ENCODE measurements at places on chromosomes 5 and 9.

DNA sequence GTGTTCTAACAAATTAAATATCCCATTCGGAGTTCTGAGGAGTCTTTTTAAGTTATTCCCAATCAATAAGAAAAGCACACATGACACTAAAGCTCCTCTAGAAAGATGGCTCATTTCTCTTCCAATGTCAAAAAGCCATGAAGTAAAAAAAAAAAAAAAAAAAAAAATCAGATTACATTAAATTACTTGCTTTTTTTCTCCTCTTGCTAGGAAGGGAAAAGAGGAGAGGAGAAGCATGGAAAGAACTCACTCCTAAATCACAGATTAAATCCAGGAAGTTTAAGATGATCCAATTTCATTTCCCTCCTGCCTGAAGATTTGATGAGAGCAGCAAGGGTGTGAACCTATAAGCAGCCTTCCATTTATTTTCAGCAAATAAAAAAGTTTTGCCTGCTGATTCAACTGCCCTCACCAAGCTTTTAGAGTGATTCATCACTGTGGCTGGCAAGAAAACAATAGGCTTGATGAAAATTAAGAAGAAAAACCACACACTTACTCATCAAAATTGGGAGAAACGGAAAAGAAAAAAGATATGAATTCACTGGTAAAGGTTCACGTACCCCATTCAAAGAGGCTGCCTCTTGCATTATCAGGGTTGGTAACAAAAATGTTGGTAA is 19.7 kb downstream of the MYO10 start:
- peak; percentile 91 for DNase-seq

DNA sequence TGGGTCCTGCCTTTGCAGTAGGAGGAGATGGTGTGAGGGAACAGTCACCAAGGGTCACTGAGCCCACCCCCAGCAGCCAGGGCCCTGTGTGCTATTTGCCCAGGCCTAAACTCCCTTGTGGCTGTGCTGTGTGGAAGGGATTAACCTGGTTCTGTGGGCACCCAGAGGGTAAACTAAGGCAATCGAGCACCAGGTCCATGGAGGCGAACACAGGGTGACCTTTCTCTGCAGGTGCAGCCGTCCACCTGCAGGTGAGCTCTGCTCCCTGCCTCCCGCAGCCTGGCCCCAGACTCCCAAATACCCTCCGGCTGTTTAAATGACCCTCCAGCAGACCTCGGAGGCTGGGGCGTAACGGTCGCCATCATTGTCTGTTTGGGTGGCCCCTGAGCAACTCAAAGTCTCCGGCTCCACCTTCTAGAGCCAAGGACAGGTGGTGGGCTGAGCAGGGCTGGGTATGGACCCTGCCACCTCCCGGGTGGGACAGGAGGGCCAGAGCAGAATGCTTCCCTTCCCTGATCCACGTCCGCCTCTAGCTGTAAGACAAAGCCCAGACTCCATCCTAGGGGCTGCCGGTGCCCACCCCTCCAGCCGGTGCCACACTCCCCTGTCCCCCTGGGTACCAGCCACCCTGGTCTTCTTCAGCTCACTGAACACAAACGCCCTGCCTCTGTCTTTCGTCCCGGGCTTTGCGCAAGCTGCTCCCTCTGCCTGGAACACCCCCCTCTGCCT is 34.1 kb upstream of the FIBCD1 start:
- DNase-seq = no peak

DNA sequence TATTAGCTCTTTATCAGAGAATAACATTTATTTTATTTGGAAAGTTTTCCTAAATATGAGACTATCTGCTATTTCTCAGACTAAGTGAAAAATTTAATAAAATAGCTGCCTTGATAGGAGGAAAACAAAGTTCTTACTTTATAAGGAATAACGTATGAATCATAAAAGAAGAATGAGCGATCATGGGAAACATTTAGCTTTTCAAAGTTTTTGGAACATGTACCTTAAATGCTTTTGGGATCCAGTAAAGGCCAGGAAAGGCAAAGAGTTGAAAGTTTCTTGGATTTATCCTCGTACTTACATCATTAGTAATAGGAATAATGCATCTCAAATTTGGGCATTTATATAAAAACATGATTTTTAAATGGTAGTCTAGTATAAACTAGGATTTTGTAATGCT is 19.4 kb downstream of the OGN start:
- peak; percentile 17 for DNase-seq

GRCh38 chr5:8500426-8500825 is 631.5 kb downstream of the MTRR start:
- DNase-seq = no peak

- DNase-seq = peak; percentile 59
Observed at GRCh38 chr5:10393491-10393890, 40.0 kb downstream of the MARCHF6 start.

GRCh38 chr5:42767491-42768105 is 11.0 kb downstream of the CCDC152 start:
- no peak for DNase-seq

DNA sequence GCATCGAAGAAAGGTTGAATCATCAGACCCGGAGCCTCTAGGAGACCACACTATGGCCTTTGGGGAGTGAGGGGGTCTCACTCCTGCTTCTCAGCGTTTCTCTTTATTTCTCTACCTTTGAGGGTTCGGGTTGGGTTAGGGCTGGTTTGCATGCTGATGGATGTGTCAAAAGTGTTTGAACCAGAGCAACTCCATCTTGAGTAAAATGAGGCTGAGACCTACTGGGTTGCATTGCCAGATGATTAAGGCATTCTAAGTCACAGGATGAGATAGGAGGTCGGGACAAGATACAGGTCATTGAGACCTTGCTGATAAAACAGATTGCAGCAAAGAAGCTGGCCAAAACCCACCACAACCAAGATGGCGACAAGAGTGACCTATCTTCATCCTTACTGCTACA is 44.9 kb upstream of the TCF7 start:
- DNase-seq = no peak

- DNase-seq = peak; percentile 38
Observed at GRCh38 chr5:66597183-66597757, 1.1 kb downstream of the MAST4 start.

- DNase-seq = peak; percentile 93
Observed at GRCh38 chr9:22097707-22098106, 88.6 kb upstream of the CDKN2B start.
